LNCaP clone FGC (cell line): ENCODE measurements at places on chromosomes 7 and 10.

DNA sequence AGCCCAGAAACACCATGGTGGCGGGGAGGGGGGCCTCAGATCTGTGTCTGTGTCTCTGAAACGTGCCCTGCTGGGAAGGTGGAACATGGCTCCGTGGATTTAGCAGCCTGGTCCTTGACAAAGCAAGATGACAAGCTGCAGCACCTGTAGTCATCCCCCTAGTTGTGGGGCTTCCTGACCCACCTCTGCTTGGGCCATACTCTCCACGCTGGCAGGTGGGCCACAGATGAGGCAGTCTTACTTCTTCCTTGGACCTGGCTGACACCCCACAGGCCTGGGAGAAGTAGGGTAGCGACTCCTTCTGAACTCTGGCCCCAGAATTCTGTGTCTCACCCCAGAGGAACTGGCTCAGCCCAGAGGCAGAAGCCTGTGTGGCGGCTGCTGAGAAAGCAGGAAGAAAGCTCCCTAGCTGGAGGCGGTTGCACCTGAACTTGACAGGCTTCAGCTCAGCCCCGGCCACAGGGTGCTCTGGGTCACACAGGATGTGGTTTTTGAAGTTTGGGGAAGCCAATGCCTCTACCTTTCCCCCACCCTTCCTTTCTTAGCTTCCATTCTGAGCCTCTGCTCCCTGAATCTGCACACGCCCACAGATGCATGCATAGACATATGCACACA is 113.9 kb downstream of the ABLIM1 start:
- DNase-seq: no peak

DNA sequence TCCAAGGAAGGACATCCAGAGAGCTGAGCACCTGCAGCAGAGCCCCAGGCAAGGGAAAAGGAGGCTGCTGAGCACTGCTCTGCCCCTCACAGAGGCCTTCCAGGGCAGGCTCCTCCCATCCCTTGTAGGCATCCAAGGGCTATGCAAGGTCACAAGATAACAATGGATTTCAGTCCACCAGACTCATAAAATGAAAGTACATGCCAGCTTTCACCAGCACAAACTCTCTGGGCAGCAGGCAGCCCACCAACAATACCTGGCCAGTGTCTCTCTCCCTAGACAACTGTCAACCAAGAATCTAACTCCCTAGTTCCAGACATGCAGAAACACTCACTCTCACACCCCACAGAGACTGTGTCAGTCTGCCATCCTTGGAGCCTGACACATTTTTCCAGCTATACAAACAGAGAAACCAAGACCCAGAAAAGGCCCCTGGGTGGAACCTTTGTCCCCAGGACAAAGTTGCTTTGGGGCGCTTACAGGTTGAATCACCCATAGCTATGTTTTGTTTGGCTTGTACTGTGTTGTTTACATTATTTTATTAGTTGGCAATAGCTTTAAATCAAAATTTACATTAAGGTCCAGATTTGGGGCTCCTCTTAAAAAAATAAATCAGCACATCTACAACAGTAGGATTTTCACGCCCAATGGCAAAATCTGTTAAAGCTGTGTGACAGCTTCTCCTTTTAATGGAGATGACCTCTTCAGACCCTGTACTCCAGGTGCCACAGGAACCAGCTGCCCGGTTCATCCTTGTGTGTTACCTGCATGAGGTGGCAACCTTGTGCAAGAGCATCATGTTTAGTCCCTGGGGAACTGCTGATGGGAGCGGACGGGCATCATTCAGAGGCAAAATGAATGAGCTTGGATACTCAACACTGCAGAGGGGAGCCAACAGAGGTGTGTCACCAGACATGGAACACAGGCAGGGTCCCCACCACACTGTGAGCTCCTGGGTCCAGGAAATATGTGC is 5.2 kb downstream of the GRID1 start:
- DNase-seq: no peak

- no peak for DNase-seq
Measured at GRCh38 chr10:78492424-78492823, 458.8 kb downstream of the RPS24 start.

DNA sequence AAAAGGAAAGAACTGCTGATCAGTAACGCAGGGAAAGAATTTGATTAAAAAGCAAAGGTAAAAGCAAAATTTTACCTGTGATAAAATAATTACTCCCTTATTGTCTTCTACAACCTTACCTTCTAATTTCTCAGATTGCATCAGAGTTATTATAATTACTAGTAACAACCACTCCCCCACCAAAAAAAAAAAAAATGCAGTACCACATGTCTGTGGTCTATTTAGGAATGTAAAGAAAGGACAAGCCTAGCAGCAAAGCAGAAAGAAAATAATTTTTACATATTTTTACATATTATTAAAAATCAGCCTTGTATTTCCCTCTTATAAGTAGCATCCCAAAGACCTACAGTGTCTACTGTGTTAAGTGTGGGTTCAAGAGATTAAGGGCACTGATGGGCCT is 430.4 kb downstream of the TFEC start:
- DNase-seq: no peak

DNA sequence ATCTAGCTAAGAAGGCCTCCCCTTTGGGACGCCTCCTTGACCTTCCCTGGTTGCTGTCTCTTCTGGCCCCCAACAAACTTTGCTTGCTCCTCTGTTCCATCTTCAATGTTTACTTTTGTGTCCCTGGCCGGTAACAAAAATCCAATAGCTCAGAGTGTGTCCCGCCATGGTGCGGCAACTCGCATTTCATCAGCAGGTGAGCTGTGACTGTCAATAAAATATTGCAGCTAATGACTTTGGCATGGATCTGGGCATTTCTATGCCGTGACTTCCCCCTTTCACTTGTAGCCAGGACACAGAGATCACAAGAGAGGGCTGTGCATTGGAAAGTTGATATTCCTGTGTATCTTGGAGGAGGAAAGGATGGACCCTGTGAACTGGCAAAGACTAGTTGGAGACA is 317.6 kb downstream of the RPS24 start:
- no peak for DNase-seq

DNA sequence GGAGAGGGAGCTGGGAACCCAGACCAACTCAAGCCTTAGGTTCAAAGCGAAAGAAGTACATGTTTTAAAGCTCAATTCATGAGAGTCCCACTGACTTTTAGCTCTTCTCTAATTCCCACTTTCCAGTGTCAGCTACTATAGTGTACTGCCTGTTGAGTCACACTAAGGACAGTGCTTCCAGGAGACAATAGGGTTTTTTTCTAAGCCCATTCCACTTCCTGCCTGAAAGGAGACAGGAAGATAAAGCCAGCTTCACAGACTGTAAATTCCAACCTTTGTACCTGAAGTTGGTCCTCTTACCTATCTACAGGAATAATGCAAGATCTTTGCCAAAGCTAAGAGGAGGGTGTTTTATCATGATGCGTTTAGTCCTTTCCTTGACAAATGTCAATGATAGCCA is 4.4 kb downstream of the MSRB2 start:
- no peak for DNase-seq

- no peak for DNase-seq
Measured at GRCh38 chr7:44391171-44391570, 65.8 kb upstream of the CAMK2B start.

- no peak for DNase-seq
Measured at GRCh38 chr7:102193806-102194205, 92.9 kb upstream of the SH2B2 start.

DNA sequence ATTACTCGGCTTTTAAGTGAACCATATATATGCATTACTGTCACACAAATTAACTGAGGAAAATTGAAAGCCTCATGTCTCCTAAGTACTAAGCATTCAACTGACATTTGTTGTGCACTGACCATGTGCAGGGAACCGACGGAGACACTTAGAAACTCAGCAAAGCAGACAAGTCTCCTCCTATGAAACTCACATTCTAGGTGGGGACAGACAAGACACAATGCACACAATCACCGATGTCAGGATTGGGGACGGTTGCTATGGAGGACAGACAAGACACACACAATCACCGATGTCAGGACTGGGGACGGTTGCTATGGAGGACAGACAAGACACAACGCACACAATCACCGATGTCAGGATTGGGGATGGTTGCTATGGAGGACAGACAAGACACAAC is 134.0 kb downstream of the PTPRN2 start:
- no peak for DNase-seq

GRCh38 chr10:97762056-97762455 is 9.7 kb downstream of the SFRP5 start:
- no peak for DNase-seq

- DNase-seq: no peak
Measured at GRCh38 chr10:88057720-88058119, 194.3 kb downstream of the PTEN start.

DNA sequence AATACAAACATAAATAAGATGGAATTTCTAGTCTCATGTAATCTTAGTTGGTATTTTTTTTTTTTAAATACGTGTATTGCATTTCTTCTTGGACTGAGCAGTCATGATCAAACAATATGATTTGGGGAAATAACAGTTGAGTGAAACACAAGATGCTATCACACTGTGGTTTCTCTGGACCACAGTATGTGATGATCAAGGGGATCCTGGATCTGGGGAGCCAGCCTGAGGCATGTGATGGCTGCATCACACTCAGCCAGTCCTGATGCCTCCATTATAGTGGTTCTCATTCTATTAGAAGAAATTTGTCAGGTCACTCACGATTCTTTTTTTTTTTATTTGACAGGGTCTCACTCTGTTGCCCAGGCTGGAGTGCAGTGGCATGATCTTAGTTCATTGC is 495.9 kb upstream of the POT1 start:
- DNase-seq: no peak
